ENCODE measurements at places on chromosomes 12 and 14.

- no peak for DNase-seq
Measured at GRCh38 chr12:79206871-79207270, 342.3 kb downstream of the SYT1 start.

- DNase-seq: no peak
Measured at GRCh38 chr12:28099871-28100270, 90.4 kb upstream of the CCDC91 start.

DNA sequence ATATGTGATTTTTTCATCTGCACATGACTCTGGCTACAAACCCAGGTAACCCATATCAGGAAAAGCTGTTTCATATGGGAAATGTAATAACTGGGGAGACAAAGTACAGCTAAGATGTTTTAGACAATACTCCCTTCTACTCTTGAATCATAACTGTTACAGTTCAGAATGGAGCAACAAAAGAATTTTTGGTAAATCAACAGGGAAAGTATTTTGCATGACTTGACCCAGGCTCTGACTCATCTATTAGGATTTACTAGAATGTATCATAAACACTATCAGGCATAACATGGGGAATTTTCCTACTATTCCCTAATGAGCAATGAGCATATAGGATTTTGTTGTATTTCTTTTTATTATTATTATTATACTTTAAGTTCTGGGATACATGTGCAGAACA is 553.0 kb downstream of the SLC16A7 start:
- DNase-seq: no peak

- no peak for DNase-seq
Measured at GRCh38 chr12:119410396-119410795, 75.9 kb downstream of the CCDC60 start.

- DNase-seq: no peak
Measured at GRCh38 chr12:64595863-64596793, 14.2 kb upstream of the RASSF3 start.

GRCh38 chr14:24370748-24371147 is 2.8 kb downstream of the NFATC4 start:
- DNase-seq: no peak
